ENCODE measurements at places on chromosomes 16 and 17.
A peak's percentile ranks its signal among the peaks of the same experiment; 100 is the strongest.

- H3K36me3 ChIP-seq = no peaks in the 10 kb centered on the region
- no peaks in the 10 kb centered on the region for H3K27me3 ChIP-seq
- no peaks in the 10 kb centered on the region for H3K4me1 ChIP-seq
These were observed 10.6 kb downstream of the C16orf89 start for GRCh38 chr16:5054876-5055865.

DNA sequence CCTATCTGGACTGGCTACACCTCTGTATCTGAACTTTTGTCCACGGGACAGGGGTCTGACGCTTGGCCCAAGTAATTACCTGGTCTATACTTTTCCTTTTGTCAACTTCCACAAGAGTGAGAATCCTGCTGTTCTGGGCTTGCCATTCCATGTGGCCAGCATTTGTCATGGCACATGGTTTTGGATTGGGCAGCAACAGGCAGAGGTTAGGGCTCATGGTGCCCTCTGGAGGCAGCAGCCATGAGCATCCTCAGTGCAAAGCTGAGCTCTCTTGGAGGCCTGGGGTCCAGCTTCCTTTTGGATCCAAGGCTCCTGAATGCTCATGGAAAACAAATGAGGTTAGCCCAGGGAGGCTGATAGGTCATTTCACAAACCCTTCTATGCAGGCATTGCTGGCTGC is 7.5 kb upstream of the EDC4 start:
- DNase-seq = no peak
- peaks cover 54% of the 10 kb centered on the region for H3K36me3 ChIP-seq
- no peaks in the 10 kb centered on the region for H3K4me1 ChIP-seq
- H3K27ac ChIP-seq = no peak overlapping the region

DNA sequence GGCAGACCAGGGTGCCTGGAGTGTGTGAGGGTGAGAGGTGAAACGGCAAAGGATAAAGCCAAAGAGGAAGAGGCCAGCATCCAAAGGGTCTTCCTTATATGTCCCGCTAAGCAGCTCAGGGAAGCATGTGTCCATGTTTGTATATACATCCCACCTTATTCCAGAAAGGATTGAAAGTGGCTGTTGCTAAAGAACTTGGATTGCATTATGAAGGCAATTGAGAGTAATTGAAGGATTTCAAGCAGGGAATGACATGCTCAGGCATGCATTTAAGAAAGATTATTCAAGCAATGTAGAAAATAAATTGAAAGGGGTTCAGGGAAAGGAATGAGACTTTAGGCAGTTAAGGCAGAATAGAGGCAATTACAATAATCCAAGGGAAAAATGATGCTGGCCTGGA is 237.6 kb upstream of the SOX9 start:
- H3K27ac ChIP-seq = no peak overlapping the region
- no peak overlapping the region for H3K4me3 ChIP-seq
- no peak for DNase-seq
- no peaks in the 10 kb centered on the region for H3K27me3 ChIP-seq
- no peaks in the 10 kb centered on the region for H3K36me3 ChIP-seq

GRCh38 chr17:65514082-65514481 is 47.4 kb downstream of the AXIN2 start:
- no peak overlapping the region for H3K27ac ChIP-seq
- H3K4me1 ChIP-seq = peaks cover 7% of the 10 kb centered on the region
- no peaks in the 10 kb centered on the region for H3K36me3 ChIP-seq

GRCh38 chr17:47741109-47741792 is 8.2 kb downstream of the TBX21 start:
- H3K4me1 ChIP-seq = no peaks in the 10 kb centered on the region
- peaks cover 4% of the 10 kb centered on the region for H3K27me3 ChIP-seq
- no peak overlapping the region for H3K27ac ChIP-seq
- no peak for DNase-seq

DNA sequence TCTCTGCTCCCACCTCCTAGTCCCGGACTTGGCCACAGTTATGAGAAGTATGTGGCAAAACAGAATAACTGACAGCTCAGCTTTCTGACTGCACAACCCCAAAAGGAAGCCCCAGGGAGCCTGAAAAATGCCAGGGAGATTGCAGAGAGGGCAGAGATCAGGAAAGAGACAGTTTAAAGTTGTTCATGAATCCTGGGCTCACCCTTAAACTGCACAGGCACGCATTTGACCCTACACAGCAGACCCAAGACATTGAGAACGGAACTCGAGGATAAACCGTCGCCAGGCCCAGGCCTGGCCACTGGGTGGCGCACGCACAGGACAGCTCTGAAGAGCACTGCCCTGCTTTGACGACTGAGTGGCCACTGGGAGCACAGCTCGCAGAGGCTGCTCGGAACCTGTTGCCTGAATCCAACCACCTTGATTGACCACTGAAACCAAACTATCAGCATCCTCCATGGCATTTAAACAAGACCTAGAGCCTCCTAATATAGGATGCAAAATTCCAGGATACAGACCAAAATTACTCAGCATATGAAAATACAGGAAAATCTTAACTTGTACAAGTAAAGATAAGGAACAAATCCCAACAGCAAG is 114.0 kb downstream of the C16orf95 start:
- H3K27me3 ChIP-seq = no peaks in the 10 kb centered on the region
- no peaks in the 10 kb centered on the region for H3K36me3 ChIP-seq

DNA sequence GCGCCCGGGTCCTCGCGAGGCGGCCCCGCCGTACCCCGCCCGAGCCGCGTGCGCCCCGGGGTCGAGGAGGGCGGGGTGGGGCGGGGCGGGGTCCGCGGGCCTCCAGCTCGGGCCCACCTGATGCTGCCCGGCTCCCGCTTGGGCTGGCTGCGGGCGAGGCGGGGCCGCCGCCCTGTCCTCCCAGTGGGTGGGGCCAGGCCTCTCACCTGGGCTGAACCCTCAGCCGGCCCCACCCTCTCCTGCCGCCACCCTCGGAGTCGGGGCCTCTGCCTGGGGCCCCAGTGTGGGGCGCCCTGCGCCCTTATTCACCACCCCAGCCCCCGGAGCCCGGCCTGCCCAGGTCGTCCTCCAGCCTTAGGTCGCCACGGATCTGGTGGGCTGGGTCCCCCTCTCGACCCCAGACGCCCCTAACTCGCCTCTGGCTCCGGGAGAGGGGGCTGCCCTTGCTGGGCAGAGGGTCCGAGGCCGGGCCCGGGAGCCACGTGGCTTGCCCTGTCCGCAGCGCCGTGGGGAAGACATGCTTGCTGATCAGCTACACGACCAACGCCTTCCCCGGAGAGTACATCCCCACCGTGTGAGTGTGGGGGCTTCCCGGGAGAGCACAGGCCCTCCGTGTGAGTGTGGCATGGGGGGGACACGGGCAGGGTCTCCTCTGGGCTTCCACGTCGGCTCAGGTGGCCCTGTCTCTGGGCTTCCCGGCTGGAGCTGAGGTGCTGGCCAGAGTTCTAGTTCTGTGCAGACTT is 578 bp downstream of the RAC3 start:
- H3K36me3 ChIP-seq = no peaks in the 10 kb centered on the region
- H3K27me3 ChIP-seq = no peaks in the 10 kb centered on the region
- peak overlapping the region; percentile 79 for H3K4me3 ChIP-seq
- peaks cover 11% of the 10 kb centered on the region for H3K4me1 ChIP-seq

DNA sequence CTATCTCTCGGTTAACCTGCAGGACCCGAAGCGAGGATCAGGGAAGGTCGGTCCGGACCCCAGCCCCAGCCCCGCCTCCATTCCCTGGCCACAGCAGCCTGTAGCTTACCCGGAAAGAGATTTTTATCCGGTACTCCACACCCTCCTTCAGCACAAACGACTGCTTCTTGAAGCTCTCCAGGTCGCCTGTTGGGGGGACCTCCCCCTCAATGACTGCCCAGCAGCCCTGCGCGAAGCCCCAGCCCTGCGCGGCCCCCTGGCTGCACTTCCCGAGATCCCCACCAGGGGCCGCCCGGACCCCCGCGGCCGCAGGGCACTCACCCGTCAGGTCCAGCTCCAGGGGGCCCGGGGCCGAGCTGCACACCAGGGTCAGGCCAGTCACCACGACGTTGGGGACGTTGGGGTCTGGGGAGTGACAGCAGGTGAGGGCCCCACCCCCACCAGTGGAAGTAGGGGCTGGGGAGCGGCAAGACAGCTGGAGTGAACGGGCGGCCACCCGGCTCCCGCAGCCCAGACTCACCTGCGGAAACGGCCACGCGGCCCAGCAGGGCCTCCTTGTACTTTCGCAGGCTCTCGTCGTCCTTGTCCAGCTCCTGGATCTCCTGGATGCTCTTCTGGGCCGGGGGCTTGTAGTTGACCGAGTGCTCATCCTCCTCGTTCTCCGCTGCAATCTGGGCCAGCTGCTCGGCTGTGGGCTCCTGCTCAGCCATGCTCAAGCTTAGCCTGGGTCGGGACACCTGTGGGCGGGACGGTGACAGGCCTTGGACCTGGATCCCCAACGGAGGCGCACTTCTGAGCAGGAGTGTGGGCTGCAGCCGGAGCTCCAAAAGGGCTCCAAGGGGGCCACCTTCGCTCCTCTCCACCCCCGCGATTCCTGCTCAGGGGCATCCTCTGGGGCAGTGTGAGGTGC is 1.7 kb downstream of the ARHGDIA start:
- H3K27me3 ChIP-seq = no peaks in the 10 kb centered on the region
- peak overlapping the region; percentile 79 for H3K4me3 ChIP-seq
- DNase-seq = no peak
- H3K36me3 ChIP-seq = peaks cover 15% of the 10 kb centered on the region
- H3K27ac ChIP-seq = no peak overlapping the region
- peaks cover 31% of the 10 kb centered on the region for H3K4me1 ChIP-seq

DNA sequence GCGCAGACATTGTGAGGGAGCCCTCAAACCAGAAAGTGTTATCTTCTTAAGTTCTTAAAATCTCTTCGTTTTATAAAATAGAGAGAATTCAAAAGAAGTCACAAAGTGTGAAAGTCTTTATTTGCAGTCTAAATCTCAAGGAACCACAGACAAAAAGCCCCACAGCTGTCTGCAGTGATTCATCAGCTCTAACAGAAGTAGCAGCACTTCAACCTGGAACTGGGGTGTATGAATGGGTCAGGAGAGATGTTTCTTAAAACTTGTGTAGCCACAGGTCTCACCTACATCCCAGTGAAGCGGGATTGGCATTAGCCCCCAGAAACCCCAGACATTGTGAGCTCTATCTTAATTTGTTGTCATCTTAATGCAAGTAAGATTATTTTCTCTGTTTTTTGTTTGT is 61.1 kb downstream of the CDYL2 start:
- no peaks in the 10 kb centered on the region for H3K27me3 ChIP-seq
- no peak for DNase-seq
- no peak overlapping the region for H3K4me3 ChIP-seq
- no peaks in the 10 kb centered on the region for H3K4me1 ChIP-seq
- no peak overlapping the region for H3K27ac ChIP-seq
- H3K36me3 ChIP-seq = no peaks in the 10 kb centered on the region

All from H1 (cell line).